ENCODE measurements at places on chromosomes 4 and X. TPM values are rescaled to one million over a fixed set of nuclear protein-coding genes. Genes with fewer than 3 reads are reported as not detected.

- DNase-seq = no peak
Observed at GRCh38 chr4:168164915-168165548, 72.7 kb downstream of the ANXA10 start.

Gene DCLK2
- 4.6 TPM for total RNA-seq

GRCh38 chr4:151921386-151921785 is 160.6 kb upstream of the GATB start:
- DNase-seq = no peak

Gene HTT-AS
- total RNA-seq = not detected

GRCh38 chrX:70166601-70167590 is 10.4 kb upstream of the DGAT2L6 start:
- DNase-seq = peak; percentile 53
